ENCODE measurements at places on chromosomes 2 and 18.

- no peak for DNase-seq
Measured at GRCh38 chr2:50231510-50231909, 800.4 kb downstream of the NRXN1 start.

DNA sequence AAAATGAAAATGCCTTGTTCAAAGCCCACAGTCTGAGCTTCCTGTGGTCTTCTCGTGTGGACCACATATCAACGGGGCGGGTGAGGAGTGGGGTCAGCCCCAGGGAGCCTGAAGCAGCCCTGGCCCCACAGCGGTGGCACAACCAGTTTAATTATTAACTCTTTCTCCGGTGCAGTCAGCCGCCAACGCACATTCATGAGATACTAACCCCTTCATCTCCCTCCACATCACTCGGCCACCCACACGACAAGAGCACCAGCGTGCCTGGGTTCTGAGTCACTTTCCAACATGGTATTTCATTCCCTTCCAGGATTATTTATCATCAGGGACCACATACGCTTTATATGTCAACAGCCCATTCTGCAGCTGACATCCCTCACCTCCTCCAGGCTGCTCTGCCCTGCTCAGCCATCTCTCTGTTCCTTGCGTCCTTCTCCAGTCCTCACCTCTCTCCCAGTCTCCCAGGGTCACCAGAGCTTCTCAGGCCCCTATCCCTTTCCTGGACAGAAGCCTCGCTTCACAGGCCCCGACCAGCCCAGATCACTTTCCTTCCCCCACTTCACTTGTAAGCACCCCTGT lies 48.0 kb upstream of the ID2 start:
- peak; percentile 90 for DNase-seq

- DNase-seq = peak; percentile 4
Measured at GRCh38 chr18:62499263-62499650, 23.6 kb upstream of the ZCCHC2 start.

DNA sequence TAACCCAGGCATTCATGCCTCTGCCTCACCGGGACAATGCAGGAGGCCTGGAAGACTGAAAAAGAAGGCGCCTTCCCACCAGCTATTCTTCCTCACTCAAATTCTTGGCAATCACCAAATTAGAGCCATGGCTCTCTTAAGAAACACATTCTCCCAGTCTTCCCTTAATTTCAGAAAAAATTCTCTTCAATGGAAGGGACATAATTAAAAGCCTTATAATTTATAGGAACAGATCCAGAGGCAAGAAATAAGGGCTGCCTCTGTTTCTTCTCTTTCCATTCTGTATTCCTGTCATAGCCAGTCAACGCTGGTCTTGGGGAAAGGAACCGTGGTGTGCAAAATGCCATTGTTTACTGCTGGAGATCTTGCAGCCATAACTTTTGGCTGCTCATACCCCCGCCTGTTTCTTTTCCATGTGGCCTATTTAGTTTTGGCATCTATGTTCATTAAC lies 32.8 kb downstream of the DTNA start:
- DNase-seq = no peak

- peak; percentile 73 for DNase-seq
Measured at GRCh38 chr2:150485114-150485870, 2.2 kb downstream of the RND3 start.

GRCh38 chr2:230998882-230999281 lies 3.0 kb downstream of the SPATA3 start:
- peak; percentile 19 for DNase-seq

DNA sequence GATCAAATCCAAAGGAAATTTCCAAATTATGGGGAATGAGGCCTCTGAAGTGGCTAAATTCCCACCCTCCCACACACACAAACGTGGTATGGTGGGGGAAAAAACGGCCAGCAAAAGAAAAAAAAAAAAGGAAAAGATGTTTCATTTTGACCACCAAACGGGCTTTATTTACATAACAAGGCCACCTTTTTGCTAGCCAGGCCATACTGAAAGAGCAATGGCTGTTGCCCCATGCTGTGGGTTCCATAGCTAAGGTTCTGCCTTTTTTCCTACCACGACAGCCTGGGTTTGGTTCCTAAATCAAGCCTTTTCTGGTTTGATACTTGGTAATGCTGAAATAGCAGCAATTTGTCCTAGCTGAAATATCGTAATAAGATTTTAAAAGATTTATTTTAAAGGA lies 14.0 kb upstream of the IL1B start:
- no peak for DNase-seq

GRCh38 chr2:101806123-101806522 lies 108.6 kb downstream of the MAP4K4 start:
- DNase-seq = no peak

- DNase-seq = peak; percentile 93
Measured at GRCh38 chr18:46042571-46043123, 29.4 kb downstream of the PSTPIP2 start.

- peak; percentile 72 for DNase-seq
Measured at GRCh38 chr18:62183578-62184195, 3.2 kb downstream of the PIGN start.

GRCh38 chr2:74345272-74345943 lies 2.2 kb upstream of the SLC4A5 start:
- DNase-seq = no peak

DNA sequence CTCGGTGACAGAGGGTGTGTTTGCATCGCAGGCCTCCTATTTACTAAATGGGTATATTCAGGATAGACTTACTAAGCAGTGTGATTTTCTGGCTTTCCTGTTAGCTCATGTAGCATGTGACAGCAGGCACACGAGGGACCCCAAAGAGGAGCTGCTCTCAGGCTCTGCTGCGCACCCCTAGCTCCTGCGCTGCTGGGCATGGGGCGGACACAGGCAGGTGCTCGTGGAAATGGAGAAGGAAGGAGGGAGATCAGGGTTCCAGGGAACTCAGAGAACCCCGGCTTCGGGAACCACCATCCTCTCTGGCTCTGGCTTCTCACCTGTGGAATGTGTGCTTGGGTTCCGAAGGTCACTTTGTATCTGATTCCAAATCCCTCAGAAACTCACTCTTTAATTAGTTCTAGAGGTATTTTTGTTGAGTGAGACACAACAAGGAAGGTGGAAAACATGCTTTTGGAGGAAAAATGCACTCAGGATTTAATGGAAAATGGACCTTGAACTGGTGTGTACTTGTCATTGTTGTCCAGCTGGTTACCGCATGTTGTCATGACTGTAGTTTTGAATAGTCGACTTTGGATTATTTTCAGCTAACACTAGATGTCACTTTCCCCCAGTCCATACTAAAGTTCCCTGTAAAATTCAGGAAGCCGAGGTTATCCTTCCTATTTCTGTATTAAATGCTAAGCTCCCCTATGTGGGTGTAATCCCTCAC lies 3.5 kb downstream of the SNTG2 start:
- DNase-seq = peak; percentile 28

DNA sequence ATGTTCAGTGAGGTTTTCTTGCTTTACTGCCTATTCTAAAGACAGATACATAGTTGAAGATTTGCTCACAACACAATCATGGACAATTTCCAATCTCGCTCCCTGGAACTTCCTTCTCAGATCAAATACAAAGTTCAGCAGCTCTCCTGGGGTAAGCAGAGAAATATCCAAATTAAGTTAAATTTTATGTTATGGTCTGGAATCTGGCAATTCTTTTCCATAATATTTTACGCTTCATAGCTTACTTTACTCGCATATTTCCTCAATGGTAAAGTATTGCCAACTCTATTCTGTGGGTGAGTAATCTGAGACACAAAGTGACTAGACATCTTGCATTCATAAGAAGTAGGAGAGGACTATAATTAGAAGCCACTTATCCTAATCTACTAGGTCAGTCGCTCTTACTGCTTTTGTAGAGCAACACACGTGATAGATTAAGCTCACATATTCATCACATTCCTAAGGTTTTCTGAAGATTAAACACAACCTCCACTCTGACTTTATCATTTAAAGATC lies 529.4 kb downstream of the CCDC85A start:
- peak; percentile 66 for DNase-seq

GRCh38 chr2:238127165-238128060 lies 11.1 kb upstream of the KLHL30 start:
- peak; percentile 52 for DNase-seq

DNA sequence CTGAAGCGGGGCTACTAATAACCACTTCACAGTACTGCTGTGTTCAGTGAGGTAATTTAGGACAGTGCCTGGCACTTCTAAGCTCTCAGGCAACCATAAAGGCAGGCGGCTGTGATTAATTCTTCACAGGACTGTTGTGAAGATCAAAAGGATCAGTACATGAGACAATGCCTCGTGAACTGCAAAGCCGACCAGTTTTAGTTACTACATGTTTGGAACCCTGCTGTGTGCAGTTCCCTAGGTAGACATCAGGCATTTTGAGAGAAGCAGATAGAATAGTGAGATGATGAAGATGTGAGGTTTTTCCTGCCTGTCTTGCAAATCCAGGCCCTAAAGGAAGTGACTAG lies 19.1 kb downstream of the EFHD1 start:
- DNase-seq = no peak

DNA sequence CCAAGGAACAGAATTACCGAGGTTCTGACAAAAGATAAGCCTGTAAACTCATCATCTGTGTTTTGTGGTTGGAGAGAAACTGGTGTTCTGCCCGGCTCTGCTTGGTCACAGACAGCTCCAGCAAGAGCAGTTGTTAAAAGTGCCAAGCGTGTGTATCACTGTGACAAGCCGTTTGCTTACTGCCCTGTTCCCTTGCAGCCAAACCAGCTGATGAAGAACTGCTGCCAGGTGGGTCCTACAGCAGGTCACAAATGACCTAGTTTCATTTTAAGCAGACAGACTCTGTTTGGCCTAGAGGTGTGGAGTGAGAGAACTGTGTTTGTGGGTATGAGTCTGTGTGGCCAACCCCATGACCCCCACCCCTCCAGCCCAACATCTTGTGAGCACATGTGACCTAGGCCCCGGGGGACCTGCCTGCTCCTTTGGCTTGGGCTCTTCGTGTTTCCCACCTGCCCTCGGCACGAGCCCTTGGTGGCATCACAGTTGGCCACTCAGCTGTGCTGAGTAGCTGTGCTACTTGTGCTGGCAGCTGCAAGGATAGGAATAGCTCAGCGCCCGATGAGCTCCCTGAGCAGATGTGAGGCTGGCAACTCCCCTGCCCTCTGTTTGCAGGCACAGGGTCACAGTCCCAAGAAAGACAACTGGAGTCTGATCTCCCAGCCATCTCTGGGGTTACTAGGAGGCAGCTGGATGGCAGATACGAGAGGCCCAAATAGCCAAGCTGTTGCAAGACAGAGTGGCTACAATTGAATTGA lies 9.7 kb downstream of the OXER1 start:
- peak; percentile 29 for DNase-seq

DNA sequence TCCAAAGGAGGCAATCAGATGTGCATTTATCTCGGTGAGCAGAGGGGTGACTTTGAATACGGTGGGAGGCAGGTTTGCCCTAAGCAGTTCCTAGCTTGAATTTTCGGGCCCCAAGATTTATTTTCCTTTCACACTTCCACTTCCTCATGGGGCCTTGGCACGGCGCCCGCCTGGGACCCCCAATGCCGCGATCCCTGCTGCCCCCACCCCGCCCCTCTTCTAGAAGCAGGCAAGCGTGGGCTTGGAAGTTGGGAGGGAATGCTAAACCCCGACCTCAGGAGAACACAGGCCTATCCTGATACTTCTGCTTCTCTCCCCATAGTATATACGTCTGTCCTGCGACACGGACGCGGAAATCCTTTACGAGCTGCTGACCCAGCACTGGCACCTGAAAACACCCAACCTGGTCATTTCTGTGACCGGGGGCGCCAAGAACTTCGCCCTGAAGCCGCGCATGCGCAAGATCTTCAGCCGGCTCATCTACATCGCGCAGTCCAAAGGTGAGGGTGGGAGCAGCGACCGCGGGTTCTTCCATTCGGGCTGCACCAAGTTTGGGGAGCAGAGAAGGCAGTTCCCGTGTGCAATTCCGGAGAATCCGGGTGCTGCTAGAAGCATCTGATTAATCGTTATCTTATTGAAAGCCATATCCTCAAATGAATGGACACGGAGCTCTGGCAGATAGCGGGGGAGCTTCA lies 21.6 kb downstream of the TRPM8 start:
- no peak for DNase-seq

DNA sequence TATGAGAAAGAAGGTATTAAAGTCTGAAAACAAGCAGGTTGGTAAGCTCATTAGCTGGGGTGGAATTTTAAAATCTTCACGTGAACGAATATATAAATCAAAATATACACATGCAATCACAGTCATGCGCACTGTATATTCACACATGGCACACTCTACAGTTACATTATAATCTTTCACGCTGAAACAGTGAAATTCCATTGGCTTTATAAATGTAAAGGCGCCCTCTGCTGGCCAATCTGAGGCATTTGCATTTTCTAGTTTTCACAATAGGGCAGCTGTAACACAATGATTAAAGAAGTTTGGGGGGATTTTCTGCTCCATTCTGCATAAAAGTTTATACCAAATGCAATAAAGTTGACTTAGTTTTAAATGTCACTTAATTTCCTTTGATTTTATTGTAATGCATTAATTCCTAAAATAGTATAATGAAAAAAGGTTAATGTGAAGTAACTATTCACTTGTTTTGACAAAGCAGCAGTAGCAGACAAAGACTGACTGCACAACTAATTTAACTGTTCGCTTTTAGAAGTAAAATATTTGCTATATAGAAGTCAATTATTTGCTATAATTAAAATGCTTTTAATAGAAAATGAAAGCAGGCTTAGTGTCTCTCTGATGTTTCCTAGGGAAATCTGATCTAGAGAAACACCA lies 17.2 kb downstream of the IFIH1 start:
- peak; percentile 83 for DNase-seq

GRCh38 chr2:68126561-68126960 lies 31.1 kb upstream of the PNO1 start:
- DNase-seq = no peak

GRCh38 chr18:23553887-23554286 lies 32.4 kb downstream of the NPC1 start:
- no peak for DNase-seq

DNA sequence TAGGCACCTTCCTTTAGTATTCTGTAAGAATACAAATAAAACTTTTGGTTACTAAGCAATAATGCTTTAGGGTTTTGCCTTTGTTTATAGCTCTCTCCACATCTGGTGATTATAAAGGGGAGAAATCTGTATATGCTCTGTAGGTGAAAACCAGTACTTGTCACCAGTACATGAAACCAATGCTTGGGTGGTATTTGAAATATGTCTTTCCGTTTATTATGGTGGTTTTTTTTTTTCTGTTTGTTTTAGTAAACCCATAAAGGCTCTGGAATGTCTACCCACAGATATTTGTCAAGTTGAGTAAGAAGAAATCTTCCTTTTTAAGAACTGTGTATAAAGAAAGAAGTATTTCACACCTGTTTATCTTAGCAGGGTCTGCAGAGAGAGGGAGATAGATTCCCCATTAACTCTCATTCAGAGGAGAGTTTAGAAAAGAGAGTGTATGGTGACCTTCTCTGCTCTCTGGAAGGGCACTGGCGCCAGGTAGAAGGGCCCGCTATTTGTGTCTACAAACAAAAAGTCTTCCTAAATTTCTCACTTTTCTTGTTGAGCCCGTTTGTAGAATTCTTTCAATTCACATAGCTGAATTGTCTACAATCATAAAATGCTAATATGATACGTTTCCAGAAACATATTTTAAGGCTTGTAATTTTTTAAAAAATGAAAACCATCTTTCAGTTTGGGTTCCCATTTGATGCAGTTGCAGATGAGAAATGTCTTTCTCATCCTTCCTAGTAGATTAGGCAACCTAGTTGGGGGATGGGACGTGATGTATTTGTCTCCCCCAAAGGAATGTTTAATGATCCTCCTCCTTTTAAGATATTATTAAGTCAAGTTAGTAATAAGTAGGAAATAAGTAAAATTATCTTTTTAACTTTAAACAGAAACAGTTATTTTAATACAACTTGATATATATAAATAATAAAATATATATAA lies 33.9 kb downstream of the MAP3K20 start:
- peak; percentile 64 for DNase-seq

GRCh38 chr2:96618596-96619283 lies 19.4 kb downstream of the KANSL3 start:
- no peak for DNase-seq
